ENCODE measurements at places on chromosomes 13 and 19.

- DNase-seq = peak; percentile 65
These were observed 3.5 kb upstream of the S1PR5 start for GRCh38 chr19:10520652-10521318.

DNA sequence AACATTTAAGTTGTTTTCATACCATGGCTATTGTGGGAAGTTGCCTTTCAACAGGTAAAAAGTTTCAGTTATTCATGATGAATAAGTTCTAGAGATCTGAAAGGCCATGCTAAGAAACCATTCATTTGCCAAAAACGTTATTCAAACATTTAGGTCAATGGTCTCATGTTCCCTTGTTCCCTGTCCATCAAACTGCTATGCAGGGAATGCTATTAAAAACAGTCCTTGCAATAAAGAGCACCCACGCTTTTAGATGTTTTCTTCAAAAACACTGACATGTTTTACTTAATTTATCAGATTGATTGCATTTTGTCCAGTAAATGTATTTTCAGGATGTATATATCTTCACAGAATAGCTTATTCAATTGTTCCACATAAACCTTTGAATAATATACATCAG lies 573.2 kb upstream of the PCDH20 start:
- DNase-seq = no peak

DNA sequence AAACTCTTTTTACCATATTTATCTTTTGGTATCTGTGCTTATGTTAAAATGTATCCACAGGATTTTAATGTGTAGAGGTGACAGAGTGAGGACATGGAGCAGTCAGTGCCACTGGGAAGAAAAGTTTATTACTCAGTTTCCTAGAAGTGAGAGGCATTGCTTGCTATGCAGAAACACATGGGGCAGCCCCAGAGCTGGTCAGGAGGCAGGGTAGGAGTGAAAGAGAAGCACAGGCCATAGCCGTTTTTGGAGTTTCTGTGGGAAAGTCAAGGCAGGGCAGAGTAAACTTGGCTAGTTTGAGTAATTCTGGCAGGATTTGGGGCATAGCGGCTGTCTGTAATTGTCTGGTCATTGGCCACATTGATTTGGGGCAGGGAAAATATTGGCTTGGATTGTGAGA lies 370.9 kb downstream of the FGF9 start:
- no peak for DNase-seq

- no peak for DNase-seq
These were observed 26.1 kb downstream of the GAS6 start for GRCh38 chr13:113837560-113838355.

DNA sequence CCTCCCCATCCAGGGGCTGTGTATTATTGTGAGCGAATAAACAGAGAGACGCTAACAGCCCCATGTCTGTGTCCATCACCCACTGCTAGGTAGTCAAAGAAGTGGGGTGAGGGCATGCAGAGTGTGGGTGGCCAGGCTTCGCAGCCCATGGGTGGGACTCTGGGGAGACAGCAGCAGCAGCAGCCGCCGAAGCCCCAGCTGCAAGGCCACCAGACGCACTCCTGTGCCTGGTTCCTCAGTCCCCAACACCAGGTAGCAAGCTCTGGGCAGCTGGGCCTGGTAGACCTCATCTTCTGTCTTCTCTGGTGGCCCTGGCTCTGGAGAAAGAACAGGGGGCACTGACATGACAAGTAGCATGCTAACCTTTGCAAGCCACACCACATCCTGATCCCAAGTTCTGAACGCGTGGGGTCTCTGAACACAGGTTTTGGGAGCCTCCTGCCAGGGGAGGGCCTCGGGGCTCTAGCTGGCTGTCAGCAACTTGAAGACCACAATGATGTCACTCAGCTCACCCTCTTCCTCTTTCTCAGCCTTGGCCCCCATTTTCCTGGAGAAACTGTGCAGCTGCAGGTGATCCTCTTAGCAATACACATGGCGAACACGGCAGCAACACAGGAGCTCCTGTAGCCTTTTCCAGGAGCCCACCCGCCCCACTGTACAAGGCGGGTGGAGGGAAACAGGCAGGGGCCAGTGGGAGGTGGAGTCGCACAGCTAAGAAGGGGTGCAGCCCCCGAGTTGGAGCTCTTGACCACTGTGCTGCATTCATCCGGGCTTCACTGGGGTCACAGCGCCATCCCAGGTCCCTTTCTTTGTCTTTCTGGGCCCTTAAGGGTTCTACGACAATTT lies 5.8 kb downstream of the FUZ start:
- no peak for DNase-seq

- DNase-seq = no peak
These were observed 165.2 kb downstream of the GGACT start for GRCh38 chr13:100423375-100423774.

DNA sequence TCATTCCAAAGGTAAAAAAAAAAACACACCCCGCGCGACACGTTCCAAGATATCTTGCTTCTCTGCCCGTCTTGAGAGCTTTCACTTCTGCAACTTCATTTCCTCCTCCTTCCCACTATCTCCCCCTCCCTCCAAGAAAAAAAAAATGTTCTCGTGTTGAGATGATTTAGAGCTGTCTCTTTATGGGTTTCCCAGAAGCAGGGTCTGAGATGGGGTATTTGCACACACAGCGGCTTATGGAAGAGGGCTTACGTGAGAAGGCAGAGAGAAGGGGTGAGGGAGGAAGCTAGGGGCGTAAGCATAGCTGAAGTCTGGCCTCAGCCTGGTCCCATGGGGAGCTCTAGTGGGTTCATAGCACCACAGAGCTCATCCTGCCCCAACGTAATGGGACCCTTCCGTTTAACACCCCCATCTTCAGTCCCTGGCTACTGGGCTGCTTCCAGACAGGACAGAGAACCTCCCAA lies 31.3 kb upstream of the USE1 start:
- DNase-seq = no peak

GRCh38 chr19:28184997-28185396 lies 1028.0 kb downstream of the UQCRFS1 start:
- DNase-seq = no peak

DNA sequence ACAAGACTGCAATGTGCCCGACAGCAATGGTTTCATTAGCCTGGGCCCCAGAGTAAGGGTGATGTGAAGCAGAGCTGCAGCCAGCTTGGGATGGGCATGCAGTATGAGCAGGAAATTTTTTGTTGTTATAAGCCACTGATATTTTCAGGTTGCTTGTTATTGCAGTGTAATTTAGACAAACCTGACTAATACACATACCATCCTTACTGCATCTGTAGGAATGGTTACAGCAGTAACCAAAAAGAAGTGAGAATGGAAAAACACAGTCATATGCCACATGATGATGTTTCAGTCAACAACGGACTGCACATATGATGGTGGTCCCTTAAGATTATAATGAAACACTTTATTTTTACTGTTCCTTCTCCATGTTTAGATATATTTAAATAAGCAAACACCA lies 8.6 kb upstream of the POMP start:
- DNase-seq = no peak

- DNase-seq = no peak
These were observed 8.6 kb upstream of the PTBP1 start for GRCh38 chr19:788686-788982.

- no peak for DNase-seq
These were observed 7.9 kb upstream of the MAB21L1 start for GRCh38 chr13:35484384-35484783.

DNA sequence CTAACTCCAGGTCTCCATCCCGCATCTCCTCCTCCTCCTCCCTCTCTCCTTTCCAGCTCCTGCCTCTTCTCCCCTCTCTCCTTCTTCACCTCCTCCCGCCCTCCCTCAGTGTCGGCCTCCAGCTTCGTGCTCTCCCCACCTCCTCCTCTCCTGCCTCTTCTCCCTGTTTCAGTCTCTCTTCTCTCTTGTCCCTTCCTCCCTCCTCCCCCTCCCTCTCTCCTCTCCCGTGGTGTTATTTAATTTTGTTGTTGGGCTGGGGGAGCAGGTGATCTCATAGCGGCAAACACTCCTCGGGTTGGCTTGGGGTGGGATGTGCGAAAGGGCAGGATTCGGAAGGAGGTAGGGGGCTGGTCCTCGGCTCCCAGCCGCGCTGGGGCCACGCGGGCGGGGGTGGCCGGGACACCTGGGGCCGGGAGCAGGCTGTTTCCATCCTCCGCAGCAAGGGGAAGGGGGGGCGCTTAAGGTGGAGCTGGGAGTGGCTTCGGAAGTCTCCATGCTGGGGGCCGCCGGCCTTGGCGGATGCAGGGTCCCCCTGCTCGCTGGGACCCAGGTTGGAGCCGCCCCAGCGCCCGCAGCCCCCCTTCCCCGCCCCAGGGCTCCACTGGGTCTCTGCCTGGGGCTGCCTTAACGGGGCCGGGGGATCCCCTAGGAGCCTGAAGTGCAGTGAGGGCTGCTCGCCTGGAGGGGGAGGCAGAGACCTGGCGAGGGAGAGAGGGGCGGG lies at the start of gene CA11:
TSS of gene CA11 (minus strand) at position 187 of the 721 bp plus-strand sequence. CDS start 555 bp downstream, outside the sequence.
- peak; percentile 66 for DNase-seq

DNA sequence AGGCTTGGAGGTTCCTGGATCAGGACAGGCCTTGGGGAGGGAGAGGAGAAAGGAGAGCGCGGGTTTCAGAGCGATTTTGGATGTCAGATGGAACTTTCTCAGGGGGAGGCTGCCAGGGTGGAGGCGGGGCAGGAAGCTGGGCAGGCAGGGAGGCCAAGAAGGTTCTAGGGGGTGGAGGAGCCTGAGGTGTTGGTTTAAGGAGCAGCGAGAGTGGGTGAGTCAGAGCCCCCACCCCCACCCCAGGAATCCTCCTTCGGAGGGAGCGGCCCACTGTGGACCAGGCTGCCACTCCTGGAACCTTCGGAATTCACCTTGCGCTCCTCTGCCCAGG lies 15.9 kb upstream of the NOP53 start:
- DNase-seq = peak; percentile 96

- DNase-seq = no peak
These were observed at the start of gene S1PR4 for GRCh38 chr19:3178377-3178972. TSS of gene S1PR4 (plus strand) at chr19:3178769. CDS start at chr19:3178793, 24 bp downstream.

All from T47D (cell line).